ENCODE measurements at places on chromosomes 1 and 21.

DNA sequence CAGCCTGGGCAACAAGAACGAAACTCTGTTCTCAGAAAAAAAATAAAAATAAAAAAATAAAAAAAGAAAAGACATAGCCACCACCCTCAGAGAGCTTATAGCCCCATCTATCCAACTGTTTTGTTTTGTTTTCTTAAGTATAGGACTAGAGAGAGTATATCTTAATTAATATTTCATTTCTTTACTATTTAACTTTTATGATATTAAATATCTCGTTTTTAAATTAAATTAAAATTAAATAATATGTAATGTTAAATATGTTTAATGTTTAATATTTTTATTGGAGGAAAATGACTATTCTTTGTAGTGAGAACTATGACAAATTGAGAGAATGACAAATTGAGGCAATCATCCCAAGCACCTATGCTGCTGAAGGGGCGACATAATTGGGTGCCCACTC, 33.1 kb upstream of the YTHDF2 start:
- H3K27ac ChIP-seq: no peak overlapping the region
- peaks cover 53% of the 10 kb centered on the region for H3K36me3 ChIP-seq
- no peaks in the 10 kb centered on the region for H3K27me3 ChIP-seq
- no peaks in the 10 kb centered on the region for H3K4me1 ChIP-seq
- no peak for DNase-seq

- peaks cover 5% of the 10 kb centered on the region for H3K36me3 ChIP-seq
- H3K4me3 ChIP-seq: no peak overlapping the region
- no peak overlapping the region for H3K27ac ChIP-seq
Measured at GRCh38 chr1:1250786-1251284, 4.3 kb upstream of the C1QTNF12 start.

- DNase-seq: no peak
- peaks cover 13% of the 10 kb centered on the region for H3K4me1 ChIP-seq
- no peaks in the 10 kb centered on the region for H3K27me3 ChIP-seq
- H3K4me3 ChIP-seq: no peak overlapping the region
- no peaks in the 10 kb centered on the region for H3K36me3 ChIP-seq
- H3K27ac ChIP-seq: no peak overlapping the region
Measured at GRCh38 chr1:198633675-198634121, 5.1 kb upstream of the PTPRC start.

- H3K27ac ChIP-seq: no peak overlapping the region
- peak; percentile 42 for DNase-seq
- H3K36me3 ChIP-seq: no peaks in the 10 kb centered on the region
- no peaks in the 10 kb centered on the region for H3K4me1 ChIP-seq
- H3K4me3 ChIP-seq: no peak overlapping the region
- H3K27me3 ChIP-seq: no peaks in the 10 kb centered on the region
Measured at GRCh38 chr1:1291548-1292441, 11.6 kb downstream of the SCNN1D start.

DNA sequence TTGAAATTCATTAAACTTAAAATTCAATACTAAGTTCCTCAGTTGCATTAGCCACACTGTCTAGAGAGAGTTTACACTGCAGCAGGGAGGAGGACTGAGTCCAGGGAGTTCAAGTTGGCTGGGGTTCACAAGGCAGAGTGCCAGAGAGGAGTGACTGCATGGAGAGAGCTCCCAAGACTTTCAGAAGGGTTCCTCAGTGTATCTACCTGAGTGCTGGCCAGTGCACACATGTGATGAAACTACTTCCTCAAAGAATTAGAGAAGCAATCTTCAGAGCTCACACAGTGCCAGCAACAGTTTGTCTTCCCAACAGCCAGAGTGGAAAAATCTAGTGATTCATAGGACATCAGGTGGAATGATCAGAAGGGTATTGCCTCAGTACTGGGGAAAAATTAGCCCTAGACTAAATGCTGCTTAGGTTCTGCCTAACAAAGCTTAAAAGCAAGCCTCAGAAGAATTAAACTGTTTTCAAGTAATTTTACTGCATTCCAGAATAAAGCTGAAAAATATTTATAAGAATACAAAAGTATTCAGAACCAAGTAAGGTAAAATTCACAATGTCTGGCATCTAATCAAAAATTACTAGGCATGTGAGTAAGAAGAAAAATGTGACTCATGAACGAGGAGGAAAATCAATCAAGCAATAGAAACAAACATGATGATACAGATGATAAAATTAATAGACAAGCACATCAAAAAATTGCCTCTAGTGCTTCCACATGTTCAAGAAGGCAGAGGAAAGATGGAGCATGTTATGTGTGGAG, 10.4 kb upstream of the WNT3A start:
- H3K4me3 ChIP-seq: no peak overlapping the region
- H3K27ac ChIP-seq: no peak overlapping the region
- no peaks in the 10 kb centered on the region for H3K4me1 ChIP-seq
- H3K36me3 ChIP-seq: no peaks in the 10 kb centered on the region
- H3K27me3 ChIP-seq: peaks cover 9% of the 10 kb centered on the region

Data from common myeloid progenitor, CD34-positive (primary cell).